ENCODE measurements at places on chromosomes 7 and 10.

DNA sequence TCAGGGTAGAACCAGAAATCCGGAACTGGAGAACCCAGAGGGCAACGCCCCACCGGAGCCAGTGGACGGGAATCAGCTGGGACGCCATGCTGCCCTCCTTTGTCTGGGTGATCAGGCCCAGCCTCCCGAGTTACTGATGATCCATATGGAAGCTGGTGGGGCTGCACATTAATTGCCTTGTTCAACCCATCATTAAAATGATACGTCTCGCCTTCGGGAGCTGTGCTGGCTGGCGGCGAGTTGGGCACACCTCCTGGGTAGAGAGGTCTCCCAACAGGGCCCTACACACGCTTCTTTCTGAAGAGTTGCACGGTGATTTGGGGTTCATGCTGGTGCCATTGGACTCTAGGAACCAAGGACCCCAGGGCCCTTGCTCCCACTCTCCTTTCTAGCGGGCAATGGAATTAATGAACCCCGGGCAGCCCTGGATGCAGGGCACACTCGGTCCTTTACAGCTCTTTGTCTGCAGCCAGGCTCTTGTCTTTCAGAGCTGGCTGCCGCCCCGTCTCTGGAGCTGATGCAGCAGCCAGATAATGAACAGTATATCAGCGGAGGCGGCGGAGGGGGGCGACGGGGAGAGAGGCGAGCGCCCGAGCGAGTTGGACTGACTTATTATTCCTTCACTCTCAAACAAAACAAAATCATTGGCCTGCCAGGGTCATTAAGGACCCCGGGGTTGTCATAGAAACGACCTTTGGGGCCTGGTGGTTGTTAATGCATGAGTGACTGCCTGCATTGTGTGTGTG lies 412.2 kb upstream of the ZMIZ1 start:
- DNase-seq, result no peak

DNA sequence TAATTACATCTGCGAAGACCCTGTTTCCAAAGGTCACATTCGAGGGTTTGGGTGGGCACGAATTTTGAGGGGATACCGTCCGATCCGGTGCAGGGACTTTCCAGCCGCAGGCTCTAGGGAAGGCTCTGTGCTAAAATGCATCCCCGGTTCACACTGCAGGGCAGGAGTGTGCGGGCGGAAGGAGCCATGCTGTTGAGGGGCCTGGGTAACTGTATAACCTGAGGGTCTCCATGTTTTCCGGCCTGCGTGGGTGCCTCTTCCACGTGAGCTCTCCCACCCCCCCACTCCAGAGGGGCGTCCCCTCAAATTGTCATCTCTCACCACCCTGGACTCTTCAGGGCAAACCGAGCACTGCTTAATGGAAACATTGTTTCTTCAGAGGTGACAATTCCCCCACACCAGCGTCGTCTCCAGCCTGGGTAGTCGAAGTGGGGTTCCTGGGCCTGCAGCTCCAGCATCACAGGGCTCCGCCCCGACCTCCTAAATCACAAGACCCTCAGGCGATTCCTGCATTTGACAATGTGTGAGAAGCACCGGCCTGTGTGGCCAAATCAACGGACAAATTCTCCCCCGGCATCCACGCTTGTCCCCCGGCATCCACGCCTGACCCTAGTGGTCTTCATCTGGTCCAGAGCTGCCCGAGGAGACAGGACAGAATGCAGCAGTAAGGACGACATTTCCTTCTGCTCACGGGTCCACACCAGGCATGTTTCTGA lies 51.2 kb downstream of the FOXL3 start:
- no peak for DNase-seq

- no peak for DNase-seq
Measured at GRCh38 chr7:36683111-36683510, 41.2 kb downstream of the AOAH start.

DNA sequence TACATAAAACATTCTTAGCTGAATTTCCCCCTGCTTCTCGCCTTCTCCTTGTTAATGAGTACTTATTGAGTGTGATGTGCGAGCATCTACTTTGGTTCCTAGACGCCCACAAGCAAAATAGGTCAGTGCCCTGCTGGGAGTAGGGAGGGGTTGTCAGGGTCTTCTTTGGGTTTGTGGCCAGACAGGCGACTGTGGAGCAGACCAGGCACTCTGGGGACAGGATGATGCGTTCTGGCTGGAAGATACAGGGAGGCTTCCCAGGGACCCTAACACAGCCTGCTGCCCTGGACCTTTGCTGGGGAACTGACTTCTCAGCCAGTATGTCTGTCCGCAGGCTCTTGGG lies 227.2 kb downstream of the CUX1 start:
- DNase-seq, result no peak

DNA sequence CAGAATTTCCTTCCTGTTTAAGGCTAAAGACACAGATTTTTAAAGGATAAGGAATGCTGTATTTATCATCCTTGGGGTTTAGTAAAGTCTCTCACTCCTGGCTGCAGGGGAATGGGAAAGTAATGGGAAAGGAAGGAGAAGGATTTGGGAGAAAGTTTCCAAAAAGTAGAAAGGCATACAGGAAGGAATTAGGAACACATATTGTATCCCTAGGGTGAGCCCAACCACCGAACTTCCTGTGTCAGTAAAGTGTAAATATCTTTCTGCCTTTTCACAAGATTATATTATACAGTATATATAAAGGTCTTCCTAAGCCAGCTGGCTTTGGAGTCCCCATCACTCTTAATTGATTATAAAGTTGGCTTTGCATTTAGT lies 12.0 kb upstream of the UBE2D1 start:
- DNase-seq, result no peak

DNA sequence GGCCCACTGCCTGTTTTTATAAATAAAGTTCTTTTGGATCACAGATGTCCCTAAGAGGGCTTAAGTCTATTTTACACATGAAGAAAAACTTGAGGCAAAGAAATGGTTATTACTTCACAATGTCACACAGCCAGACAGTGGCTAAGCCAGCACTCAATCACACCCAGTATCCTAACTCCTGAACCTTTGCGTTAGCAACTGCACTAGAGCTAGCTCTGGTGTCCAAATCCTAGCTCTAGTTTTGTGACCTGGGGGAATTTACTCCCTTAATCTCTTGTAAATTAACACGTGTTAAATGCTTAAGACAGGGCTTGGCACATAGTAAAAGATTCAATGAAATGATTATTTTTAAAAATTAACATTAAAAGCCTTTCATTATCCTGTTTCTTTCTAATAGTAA lies 49.0 kb upstream of the TPK1 start:
- no peak for DNase-seq

All from EH (cell line).